ENCODE measurements at places on chromosomes 3 and 15.
A peak's percentile ranks its signal among the peaks of the same experiment; 100 is the strongest.

GRCh38 chr3:181728470-181729340 lies 17.0 kb downstream of the SOX2 start:
- DNase-seq = no peak

DNA sequence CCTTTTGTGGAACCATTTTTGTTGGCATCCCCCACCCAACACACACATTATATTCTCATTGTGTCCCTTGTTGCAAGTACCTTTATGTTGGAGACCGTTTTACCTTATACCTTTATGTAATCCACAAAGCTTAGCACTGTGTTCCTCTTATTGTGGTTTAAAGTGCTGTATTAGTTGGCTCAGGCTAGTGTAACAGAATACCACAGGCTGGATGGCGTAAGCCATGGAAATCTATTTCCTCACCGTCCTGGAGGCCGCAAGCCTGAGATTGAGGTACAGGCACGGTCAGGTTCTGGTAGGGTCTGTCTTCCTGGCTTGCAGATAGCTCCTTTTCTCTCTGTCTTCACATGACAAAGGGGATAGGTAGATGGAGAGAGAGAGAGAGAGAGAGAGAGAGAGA lies 302.8 kb downstream of the ROBO2 start:
- DNase-seq = no peak

GRCh38 chr15:38534691-38535090 lies 29.9 kb downstream of the RASGRP1 start:
- DNase-seq = no peak

GRCh38 chr15:58520464-58520863 lies 88.7 kb downstream of the LIPC start:
- DNase-seq = no peak

DNA sequence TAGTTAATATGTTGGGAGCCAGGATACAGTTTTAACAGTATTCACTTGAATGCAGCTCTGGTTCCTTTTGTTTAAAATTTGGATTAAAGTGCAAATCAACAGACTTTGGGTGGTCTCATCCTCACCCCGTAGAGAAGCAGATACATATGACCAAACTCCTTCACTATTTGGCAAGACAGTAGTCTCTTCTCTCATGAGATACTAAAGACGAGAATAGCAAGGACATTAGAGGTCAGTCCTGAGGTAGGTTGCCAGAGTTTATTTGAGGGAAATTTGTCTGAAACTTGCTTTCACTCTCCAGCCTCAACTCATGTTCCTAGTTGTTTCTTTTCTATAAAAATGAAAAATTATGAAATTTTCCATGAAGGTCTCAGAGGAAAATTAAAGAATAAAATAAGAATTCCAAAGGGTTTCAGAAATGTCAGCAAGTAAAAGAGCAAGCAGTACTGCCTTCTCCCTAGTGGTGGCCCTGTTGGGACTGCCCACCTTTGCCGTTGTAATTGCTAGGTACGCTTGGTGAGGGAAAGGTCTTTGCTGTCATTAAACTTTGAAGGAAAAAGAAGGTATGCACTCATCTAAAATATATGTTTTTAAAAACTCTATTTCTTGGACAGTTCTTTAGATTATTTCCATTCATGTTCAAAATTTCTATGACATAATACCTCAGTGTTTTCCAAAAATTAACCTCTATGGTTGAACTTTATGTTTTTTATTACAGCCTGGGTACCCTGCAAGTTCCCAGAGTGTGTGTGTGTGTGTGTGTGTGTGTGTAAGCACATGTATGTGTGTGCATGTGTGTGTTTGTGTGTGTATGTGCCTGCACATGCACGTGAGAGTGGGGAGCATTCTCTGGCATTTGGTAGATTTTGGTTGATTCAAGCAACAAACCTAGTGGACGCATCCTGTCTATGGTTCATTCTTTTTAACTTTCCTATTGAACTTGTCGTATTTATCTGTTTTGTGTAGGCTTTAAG lies 111.4 kb downstream of the CMSS1 start:
- DNase-seq = no peak

DNA sequence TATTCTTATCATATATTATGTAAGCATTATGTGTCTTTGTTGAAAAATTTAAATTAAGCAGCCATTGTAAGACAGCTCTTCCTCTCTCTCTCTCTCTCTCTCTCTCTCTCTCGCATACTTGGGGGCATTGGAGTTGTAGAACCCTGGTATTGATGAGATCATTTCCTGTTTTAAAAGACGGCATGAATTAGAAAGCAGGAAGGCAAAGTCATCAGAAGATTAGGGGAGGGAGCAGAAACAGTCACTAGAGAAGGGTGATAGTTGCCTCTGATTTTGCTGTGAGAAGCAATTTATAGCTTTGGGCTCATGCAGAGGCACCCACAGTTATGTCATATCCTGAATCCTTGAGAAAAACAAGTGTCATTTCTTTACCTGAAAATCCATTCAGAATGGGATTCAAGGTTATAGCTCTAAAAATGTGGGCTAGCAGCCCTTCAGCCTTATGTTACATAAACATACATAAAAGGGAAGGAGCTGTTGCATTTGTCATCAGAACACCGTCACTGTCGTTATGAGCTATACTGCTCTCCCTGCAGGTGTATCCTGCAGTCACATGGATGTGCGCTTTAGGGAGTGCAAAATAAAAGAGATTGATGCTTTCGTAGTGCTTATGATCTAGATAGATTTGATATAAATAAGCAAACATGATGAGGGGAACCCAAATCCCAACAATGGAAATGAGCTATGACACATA lies 213.8 kb downstream of the NR1D2 start:
- no peak for DNase-seq

DNA sequence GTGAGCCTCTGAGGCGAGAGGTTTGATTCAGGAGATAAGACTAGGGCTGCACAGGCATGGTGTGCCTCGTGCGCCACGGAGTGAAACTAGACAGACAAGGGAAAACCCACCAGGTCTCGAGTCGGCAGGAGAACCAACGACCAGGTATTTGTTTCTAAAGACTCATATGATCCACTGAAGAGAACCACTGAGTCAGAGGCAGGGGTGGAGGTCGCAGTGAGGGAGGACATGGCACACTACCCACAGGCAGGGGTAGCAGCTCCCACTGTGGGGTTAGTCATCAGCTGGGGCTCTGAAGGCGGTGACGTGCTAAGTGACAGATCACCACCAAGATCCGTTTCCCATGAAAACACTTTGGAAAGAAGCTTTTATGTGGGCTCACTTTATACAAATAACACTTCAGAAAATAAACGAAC lies 45.7 kb downstream of the CHSY1 start:
- peak; percentile 77 for DNase-seq

DNA sequence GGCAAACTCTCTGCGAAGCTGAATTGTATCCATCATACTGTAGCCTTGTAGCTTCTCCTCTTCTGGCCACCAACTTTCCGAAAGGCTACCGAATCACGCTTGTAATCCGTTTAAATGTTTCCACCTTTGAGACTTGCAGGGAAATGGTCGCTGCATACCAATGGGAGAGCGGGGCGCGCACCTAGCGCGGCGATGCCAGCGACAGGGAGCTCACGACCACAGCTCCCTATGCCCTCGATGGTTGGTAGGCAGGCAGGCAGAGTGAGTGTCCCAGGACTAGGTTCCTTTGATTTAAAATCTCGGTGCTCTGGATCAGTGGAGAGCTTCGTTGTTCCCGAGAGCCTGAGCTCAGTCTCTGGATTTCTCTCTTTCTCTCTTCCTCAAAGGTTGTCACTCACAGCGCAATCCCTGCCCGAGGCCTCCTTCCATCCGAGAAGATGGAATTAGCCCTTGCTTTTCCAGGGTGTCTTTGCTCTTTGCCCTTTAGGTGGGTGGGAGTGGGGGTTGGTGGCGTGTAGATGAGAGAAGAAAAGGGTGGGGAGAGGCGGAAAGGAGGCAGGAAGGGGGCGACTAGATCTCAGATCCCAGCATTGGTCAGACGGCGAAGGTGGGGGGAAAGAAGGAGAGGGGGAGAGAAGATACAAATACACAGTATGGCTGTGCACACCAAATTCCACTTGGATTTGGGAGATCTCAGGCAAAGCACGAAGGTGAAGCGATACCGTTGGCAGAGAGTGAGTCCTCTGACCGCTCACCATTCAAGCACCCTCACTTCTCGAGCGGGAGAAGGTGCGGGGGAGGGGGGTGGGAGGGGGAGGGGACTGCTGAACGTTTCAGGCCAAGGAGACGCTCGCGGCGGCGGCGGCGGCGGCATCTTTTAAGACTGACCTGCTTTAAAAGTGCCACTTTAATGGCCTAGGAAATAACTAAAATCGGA lies at the start of gene SLITRK3:
Gene SLITRK3 (minus strand): TSS at position 745 of the 937 bp plus-strand sequence. CDS start 5,554 bp downstream, outside the sequence.
- no peak for DNase-seq

DNA sequence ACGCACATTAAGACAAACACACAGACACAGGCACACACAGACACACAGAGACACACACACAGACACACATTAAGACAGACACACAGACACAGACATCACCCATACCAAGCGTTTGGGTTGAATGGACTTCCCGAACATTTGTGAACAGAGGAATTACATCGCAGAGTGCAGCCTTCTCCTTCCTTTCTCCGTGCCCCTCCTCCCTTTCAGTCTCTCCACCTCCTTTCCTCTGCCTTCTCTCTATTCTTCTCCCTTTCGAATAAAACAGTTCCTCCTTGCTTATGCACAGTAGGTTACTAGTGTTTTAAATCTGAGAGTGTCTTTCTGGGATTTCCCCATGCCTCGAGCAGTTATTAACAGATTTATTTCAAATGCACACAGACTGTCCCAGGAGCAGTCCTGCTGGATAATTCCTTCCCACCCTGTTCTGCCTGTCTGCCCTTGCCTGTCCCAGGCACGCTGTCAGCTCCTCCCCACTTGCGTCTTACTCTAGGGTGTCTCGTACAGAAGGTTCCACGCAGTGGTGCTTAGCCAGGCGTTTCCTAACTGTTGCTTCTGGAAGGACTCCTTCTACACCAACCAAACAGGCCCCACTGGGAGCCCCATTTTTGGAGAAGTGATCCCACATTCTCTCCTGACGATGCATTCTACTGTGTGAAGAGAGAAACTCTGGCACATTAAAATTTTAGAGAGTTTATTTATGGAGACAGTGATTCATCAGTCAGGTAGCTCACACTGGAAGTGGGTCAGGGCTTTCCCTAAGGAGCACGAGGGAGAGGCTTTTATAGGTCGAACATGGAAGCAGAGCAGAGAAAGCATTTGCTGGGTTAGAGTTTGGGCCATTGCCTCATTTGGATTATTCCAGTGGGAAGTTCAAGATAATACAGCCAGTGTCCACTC lies 163.8 kb downstream of the SV2B start:
- peak; percentile 41 for DNase-seq

- peak; percentile 21 for DNase-seq
Measured at GRCh38 chr15:28881170-28881569, 4.6 kb upstream of the APBA2 start.

DNA sequence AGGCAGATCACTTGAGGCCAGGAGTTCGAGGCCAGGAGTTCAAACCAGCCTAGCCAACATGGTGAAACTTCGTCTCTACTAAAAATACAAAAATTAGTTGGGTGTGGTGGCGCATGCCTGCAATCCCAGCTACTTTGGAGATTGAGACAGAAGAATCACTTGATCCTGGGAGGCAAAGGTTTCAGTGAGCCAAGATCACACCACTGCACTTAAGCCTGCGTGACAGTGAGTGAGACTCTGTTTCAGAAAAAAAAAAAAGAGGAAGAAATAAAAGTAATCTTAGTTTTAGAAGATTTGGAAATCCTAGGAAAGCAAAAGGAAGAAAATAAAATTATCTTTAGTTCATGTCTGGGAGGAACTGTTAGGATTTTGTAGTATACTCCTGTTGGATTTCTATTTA lies 77.2 kb downstream of the IL12A start:
- DNase-seq = no peak

DNA sequence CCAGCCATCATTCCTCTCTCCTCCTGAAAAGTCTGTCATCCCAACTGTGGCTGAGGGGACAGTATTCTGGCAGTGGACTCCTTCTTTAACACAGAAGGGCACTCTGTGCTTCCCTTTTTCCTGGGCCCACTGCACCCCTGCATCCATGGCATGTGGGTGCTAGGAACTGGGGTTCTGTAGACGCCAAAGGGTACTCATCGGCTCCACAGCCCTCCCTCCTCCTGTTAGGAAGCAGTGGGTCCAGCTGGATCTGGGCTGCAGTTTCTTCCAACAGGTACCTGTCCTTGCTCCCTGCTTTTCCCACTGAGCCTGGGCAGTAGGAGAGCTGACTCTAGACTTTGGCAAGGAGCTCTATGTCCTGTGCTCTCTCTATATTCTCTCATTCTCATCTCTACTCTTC lies 6.4 kb upstream of the MANF start:
- no peak for DNase-seq

DNA sequence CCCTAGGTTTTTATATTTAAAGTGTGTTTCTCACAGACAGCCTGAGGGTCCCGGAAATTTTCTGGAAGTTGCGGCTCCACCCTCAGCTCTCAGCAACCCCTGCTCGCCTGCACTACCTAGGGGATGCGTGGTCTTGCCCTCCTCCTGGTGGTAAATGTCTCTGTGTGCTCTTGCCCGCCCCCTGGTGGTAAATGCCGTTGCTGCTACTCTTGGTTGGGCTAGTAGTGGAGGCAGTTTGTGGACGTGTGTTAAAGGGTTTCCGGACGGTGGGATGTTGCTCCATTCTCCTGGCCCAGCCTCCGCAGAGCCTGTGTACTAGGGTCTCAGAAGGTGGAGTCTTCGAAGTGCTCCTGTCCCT lies 27.4 kb downstream of the STOML1 start:
- peak; percentile 75 for DNase-seq

GRCh38 chr3:149717391-149718056 lies 34.8 kb downstream of the COMMD2 start:
- peak; percentile 77 for DNase-seq

DNA sequence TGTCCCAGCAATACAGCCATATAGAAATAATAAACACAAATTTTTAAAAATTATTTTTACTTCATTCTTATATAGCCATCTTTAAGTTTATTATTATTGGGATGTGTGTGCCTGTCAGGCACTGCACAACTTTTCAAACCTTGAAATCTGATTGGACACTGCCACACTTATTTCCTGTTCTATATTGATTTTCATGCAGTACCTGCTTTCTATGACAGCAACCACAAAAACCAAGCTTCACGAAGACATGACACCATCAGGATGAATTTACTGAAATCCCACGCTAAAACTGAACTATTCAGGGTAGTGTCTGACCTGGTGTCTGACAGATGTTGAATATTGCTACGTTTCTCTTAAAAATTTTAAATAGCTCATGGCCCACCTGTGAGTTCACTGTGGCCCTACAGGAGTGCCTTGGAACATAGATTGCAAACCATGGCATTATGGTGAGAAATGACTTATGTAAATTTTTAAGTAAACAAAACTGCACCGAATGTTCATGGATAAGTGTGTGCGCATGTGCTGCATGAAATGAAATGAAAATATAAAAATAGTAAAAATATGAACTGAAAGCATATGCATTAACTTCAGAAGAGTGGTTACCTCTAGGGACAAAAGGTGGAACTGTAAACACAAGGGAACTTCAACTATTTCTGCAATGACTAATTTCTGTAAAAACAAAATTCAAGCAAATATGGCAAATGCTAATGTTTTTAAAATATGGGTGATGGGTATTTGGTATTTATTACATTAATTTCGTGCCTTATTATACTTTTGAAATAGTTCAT lies 152.3 kb downstream of the ZBTB20 start:
- no peak for DNase-seq

DNA sequence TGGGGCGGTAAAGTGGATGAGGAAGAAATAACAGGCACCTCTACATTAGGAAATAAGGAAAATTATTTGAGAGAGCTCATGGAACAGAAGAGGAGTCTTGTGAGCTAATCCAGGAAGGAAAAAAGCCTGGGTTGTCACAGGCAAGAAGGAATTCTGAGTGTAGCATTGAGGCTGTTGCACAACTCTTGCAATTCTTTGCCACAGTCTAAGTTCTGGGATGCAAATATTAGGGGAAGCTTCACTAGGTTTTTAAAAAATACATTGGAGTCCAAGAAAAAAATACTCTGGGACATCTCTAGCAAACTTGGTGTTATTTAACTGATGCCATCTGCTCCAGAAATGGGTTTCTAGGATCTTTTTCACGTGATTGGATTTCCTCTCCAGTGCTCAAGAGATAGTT lies 122.3 kb downstream of the SPATA16 start:
- no peak for DNase-seq
